Stimulated activated CD8-positive, alpha-beta memory T cell treated with anti-CD3 and anti-CD28 coated beads, Interleukin-15, amount 100 ng/mL, for 24 hours (primary cell): ENCODE measurements at places on chromosomes 2 and 18.

DNA sequence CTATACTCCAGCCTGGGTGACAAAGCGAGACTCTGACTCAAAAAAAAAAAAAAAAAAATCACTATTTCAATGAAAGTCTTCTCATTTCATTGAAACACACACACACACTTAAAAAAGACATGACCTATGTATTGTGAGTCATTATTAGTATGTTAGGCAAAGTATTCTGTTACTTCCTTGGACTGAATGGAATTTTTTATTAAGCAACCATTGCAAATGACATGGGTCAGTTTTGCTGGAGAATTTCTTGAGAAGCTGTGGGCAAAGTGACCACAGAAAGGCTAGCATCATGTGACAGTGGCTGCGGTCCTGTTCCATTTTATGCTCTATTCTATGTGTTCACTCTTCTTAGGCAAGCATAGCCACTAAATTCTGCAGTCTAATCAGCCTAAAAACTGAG lies 695.7 kb downstream of the TDRD15 start:
- no peak for DNase-seq

- no peak for DNase-seq
Measured at GRCh38 chr18:76980663-76981395, 151.8 kb downstream of the MBP start.

DNA sequence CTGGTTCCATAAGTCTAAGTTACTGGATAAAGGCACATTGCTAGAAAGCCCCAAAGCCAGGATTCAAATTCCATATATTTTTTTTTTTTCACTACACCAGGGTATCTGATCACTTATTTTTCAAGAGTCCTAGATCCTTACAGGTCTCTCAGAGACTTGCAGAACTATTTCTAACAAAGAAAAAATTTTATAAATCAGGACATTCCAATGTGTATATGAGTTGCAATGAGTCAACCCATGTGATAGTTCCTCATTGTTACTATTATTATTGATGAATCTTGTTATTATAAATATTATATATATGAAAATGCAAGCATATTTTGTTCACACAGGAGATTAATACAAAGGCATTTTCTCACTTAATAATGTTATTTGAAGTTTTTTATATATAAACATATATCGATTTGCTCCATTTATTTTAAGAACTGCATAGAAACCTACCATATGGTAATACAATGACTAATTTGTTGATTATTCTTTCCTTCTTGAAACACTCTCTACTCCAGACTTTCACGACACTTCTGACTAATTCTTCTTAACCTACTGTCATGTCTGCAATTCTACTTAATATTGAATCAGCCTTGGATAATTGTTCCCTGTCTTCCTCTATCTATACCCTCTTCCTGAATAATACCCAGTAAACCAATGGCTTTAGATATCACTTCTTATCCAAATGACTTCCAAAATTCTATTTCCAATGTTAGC lies 968.4 kb upstream of the NRXN1 start:
- no peak for DNase-seq

- no peak for DNase-seq
Measured at GRCh38 chr18:62537946-62538345, 15.1 kb downstream of the ZCCHC2 start.

DNA sequence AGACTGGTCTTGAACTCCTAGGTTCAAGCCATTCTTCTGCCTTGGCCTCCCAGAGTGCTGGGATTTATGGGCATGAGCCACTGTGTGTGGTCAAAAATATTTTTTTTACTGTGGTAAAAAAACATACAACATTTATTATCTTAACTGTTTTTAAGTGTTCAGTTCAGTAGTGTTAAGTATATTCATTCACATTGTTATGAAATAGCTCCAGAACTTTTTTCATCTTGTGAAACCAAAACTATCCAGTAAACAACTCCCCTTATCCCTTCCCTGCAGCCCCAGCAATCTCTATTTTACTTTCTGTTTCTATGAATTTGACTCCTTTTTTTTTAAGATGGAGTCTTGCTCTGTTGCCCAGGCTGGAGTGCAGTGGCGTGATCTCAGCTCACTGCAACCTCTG lies 9.3 kb downstream of the RMC1 start:
- DNase-seq = no peak

DNA sequence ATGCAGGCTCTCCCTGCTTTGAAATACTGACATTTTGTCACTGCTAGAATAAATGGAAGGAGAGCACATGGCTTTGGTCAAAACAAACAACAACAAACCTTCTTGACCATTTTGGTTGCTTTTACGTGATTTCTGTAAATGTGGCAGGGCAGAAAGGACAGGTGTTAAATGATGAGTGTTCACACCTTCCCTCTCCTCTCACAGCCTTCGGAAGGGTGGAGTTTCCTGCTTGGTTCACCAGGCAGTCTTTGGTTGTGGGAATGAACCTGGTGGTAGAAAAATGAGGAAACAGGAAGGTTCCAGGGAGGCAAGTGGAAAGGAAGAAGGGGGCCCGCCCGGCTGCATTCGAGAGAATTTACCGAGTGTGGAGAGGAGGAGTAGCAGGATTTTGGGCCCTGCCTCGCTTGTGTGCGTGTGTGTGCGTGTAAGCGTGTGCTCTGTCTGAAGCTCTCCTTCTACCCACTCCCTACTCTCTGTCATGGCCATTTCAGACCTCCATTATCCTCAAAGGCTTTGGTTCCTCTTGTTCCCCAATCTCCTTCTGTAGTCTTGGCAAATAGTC lies 23.7 kb upstream of the SPP2 start:
- DNase-seq = no peak

DNA sequence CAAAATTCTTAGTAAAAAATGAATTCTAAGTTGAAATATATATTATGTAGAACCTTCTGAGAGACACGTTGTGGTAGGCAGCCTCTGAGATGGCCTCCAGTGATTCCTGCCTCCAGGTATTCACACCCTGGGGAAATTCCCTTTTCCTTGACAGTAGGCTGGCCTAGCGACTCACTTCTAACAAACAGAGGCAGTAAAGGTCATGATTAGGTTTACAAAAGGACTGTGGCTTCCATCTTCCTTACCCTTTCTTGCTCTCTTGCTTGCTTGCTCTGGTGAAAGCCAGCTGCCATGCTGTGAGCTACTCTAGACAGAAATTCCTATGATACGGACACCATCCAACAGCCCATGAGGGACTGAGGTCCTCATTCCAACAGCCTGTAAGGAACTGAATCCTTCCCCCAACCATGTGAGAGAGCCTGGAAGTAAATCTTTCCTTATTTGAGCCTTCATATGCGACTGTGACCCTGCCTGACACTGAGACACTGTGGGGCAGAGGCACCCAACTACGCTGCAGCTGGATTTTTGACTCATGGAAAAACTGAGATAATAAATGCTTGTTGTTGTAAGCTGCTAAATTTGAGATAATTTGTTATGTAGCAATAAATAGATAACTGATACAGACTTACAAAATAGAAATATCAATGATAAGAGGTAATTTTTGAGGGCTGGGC lies 32.7 kb upstream of the SERTAD2 start:
- no peak for DNase-seq

GRCh38 chr2:41994661-41995060 lies 53.2 kb upstream of the PKDCC start:
- DNase-seq = no peak

DNA sequence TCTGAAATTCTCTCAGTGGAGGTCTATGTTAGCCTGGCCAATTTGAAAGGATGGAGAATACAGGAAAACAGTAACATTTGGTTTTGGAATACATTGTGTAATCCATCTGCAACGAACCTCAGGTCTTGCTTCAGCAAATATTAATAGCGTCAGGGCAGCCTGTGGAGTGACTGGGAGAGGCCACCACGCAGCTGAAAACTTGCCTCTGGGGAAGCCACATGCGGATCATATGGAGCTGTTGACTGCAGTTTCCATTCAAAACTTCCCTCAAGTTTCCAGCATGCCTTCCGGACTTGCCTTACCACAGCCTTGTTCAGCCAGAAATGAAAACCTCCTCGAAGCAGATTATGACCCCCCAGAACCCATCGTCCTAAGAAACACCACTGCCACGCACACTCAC lies 25.7 kb downstream of the BCL11A start:
- no peak for DNase-seq

DNA sequence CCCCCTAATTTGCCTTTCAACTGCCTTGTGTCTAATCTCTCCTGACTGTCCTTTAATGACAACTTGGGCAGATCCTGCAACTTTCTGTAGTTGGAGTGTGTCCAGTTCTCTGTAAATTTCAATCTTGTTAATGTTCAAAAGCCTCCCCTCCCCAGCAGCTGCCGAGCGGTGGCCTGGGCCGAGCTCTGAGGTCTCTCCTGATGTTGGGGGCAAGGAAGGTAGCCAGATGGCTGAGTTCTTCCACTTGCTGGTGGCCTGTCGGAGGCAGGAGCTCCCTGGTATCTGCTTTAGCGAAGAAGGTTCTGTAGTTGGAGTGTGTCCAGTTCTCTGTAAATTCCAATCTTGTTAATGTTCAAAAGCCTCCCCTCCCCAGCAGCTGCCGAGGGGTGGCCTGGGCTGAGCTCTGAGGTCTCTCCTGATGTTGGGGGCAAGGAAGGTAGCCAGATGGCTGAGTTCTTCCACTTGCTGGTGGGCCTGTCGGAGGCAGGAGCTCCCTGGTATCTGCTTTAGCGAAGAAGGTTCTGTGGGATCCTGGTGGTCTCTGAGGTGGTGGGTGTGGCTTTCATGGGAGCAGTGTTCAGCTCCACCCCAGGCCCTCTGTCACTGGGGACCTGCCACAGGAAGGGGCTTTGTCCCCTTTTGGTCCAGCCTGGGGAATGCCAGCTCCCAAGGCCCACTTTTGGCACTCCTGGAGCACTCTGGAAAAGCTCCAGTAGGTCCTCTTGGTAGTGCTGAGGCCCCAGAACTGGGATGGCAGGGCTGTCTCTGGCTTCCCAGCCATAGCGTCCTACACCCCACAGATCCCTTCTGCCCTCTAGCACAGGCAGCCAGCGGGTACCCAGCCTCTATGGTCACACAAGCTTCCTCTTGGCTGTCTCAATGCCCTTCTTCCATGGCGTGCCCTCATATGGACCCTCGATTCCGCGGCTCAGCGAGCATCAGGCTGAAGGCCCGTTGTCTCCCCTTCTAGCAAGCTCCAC lies 211.9 kb downstream of the ALPK2 start:
- no peak for DNase-seq

DNA sequence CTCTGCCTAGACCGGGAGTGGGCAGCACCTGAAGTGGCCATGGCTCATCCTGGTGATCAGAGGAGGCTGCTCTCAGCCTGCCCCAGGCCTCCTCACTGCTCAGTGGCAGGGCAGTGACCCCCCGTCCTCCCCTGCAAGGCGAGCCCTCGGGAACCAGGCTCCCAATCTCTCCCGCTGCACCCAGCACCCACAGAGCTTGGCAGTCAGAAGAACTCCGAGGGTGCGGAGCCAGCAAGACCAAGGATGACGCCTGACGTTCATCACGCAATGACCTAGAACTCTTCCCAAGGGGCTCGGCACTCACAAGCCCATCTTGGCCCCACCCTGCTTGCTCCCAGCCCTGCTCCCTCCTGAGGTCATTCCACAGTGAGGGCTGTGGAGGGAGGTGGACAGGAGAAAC lies 189.8 kb upstream of the SALL3 start:
- DNase-seq = no peak

DNA sequence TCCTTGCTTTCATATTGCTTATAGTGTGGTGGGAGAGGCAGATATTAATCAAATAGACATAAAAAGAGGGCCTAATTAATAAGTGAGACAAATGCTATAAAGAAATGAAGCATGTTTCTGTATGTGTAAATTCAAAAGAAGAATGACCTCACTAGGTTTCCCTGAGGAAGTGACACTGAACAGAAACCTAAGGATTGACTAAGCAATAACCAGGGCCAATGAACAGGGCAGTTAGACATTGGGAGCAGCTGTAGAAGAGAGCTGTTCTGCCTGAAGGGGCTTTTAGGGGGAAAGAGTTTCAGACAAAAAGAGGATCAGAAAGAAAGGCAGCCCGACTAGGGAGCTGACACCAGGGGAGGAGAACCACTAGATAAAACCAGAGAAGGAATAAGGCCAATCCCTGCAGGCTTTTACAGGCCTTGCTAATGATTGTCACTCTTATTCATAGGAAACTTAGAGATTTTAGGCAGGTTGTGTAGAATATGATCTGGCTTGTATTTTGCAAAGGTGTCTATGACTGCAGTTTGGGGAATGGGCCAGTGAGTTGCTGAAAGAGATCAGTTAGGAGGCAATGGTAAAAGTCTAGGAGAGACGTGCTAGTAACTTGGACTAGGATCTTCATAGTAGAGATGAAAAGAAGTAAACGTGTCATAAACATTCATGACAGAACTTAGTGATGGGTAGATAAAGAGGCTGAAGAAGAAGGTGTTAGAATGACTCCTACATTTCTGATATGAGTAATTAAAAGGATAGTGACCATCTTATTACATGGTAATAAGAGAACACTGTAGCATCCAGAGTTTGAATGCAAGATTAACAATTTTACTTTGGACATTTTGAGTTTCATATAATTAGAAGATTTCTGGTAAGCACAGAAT lies 26.8 kb upstream of the NABP1 start:
- DNase-seq = no peak

DNA sequence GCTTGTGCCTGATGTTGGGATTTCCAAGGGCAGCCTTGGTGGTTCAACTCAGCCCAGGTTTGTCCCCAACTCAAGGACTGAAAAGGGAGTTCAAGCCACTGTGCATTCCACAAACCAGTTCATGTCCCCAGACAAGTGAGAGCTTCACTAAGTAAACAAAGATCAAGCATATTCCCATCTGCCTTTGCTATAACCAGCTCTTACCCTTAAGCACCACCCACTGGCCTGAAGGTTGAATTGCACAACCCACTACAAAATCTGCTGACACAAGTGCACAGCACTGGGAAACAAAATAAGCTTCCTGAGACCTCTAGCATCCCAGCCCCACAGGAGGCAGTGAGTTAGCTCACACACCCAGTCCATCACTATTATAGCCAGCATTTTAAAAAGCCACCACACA lies 516.7 kb downstream of the NR4A2 start:
- no peak for DNase-seq

GRCh38 chr2:68992933-68993332 lies 18.5 kb downstream of the GKN1 start:
- no peak for DNase-seq

DNA sequence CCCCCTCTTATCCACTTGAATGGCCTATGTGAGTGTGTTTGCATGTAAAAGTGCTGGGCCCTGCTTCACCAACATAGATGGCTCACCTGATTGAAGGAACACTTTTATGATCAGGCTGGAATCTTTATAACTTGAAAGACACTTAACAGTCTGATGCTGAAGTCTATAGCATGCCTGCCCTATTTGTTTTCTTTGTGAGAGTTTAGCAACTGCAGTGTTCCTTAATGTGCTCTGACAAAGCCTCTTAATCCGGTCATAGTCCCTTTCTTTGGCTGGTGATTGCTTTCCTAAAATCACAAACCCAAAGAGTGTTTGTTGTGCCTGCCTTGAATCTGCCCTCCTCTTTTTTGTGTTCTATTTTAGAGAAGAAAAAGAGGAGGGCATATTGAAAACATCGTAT lies 1382.8 kb upstream of the CELF4 start:
- DNase-seq = no peak

- DNase-seq = no peak
Measured at GRCh38 chr18:56314396-56314795, 324.0 kb downstream of the TXNL1 start.
